ENCODE measurements at places on chromosomes 13 and 19.

GRCh38 chr13:88071371-88071770 is 400.2 kb downstream of the SLITRK5 start:
- no peak for DNase-seq

DNA sequence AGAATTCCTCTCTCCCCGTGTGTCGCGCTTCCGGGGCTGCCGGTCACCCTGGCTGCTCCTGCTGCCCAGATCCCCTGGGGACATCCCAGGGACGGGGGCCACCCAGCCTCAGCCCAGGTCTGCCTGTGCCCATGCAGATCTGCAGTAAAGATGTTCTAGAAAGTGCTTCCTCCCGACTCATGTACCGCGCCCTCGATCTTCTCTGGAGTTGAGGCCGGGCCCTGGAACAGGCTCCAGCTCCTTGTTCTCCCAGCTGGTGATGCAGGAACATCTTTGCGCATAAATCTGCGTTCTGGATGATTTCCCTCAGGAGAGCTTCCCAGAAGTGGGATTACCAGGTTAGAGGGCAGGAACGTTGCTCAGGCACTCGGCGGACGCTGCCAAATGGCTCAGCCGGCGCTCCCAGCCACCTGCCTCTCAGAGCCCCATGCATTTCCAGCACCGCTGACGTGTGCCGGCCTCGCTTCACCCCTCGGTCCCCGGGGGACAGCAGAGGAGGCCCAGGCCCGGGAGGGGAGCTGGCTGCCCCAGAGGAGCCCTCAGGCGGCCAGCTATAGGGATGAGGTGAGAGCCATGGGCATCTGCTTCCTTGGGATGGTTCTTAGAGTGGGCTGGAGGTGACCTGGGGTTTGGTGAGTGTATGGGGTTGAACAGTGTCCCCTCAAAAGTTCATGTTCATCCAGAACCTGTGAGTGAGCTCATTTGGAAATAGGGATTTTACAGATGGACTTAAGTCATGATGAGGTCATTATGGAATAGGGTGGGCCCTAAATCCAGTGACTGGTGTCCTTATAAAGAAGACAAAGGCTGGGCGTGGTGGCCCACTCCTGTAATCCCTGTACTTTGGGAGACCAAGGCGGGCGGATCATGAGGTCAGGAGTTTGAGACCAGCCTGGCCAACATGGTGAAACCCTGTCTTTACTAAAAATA is 42.6 kb downstream of the CRTC1 start:
- no peak for DNase-seq

- no peak for DNase-seq
These were observed 489 bp downstream of the CCNE1 start for GRCh38 chr19:29812080-29812880.

DNA sequence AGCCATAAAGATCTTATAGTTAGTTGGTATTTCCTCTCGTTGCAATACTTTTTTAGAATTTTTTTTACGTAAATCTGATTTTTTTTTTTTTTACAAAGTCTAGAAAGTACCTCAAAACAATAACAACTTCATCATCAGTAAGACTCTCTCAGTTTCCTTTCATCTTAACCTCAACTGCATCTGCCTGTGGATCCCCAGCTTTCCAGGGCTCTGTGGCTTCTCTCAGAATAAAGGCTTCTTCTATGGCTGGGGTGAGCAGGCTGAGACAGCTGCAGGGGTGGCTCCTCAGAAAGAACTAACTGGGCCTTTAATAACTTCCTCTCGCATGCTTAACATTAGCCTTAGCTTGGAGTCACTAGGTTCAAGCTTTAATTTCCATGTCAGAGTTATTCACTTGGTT is 4.2 kb downstream of the ZNF506 start:
- DNase-seq = no peak

- no peak for DNase-seq
These were observed 139.1 kb upstream of the SERP2 start for GRCh38 chr13:44234566-44234965.

DNA sequence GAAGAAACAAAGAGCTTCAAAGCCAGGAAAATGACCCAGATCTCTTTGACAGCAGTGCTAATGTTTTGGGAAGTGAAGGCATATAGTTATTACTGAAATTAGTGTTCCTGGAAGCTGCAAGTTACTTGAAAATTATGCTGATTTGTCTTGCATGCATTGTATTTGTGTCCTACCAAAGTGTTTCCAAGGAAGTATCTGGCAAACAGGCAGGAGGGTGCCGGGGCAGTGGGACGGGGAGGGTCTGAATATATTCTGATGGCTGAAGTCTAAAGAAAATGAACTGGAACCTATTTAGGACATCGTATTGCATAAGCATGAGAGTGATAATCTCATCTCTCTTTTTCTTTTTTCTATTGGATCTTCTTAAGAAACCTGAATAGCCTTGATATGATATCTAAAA is 9.0 kb downstream of the RNASEH2B start:
- DNase-seq = no peak

DNA sequence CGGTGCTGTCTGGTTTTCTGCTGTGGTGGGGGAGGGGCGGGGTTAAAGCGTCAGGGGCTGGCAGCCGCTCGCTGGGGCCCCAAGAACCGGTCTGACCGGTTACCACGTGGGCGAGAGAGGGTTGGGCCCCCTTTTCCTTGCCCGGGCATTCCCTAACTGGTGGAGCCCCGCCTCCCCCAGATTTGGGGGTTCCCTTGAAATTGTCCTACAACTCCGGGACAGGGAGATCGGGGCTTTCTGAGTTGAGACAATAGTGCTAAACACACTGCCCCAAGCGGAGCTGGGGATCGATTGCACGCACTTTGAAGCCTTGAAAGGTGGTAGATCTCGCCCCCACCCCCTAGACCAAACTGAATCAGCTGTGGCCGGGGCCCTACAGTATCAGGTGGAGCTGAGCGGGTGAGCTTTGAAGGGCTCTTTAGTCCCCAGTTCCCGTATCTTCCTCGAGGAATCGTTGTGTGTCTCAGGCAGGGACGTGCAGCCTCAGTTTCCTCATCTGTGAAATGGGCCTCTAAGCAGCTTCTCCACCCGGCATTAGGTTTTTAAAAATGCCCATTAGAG is 4.8 kb downstream of the IER2 start:
- DNase-seq = peak; percentile 52

GRCh38 chr13:53042877-53043276 is 14.3 kb downstream of the OLFM4 start:
- no peak for DNase-seq

- no peak for DNase-seq
These were observed 3.5 kb downstream of the IRS2 start for GRCh38 chr13:109782823-109783431.

GRCh38 chr13:103884101-103884723 is 818.0 kb upstream of the SLC10A2 start:
- no peak for DNase-seq

GRCh38 chr13:77429320-77430142 is 102.6 kb upstream of the MYCBP2 start:
- no peak for DNase-seq

DNA sequence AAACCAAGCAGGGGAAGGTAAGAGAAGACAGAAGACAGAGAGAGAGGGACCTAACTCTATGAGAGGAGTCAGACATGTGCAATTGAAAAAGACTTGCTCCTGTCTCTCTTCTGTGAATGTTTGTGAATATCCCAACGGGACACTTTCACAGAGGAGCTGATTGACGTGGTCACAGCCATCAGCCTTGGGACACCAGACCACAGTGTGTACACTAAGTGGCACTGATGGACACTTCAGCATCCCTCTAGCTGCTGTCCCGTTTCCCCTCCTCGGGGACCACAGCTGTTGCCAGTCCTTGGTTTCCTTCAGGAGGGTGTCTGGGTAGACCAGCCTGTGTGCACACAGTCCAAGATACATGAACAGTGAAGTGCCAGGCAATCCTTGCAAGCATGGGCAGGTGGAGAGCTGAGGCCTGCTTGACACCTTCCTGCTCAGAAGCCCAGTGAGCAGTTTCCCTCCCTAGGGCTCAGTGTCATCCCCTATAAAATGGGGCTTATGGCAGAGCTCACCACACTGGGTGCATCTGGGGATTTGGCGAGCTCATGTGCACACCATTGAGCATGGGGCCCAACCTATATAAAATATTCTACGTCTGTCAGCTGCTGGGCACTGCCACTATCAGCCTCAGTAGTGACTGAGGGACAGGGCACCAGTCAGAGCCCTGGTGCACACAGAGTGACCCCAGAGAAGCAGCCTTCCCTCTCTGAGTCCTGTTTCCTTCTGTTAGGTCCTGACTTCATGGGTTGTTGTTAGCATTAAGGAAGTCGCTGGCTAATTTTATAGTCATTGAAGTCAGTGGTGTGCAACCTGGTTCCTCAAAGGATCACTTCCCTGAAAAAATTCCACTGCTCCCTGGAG is 4.3 kb upstream of the USF2 start:
- DNase-seq = no peak

DNA sequence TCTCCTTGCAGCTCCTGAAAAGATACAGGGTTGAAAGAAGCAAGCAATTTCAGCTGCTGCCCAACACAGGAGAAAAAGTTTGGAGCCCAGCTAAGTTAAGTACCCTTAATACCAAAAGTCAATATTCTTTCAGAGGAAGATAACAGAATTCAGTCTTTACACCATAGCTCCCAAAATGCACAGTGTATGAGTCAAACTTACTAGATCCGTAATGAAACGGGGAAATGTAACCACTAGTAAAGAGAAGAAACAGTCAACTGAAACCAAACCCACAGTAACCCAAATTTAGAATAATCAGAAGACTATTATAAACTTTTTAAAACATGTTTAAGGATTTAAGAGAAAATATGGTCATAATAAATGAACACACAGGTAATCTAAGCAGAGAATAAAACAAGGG is 45.2 kb downstream of the SUCLA2 start:
- no peak for DNase-seq

All from NCI-H748 treated with DMSO at 0.1 percent for 48 hours (cell line).